Cerebellum (tissue), 4 donors: ENCODE measurements at places on chromosomes 16 and 17. TPM values are rescaled to one million over a fixed set of nuclear protein-coding genes. Genes with fewer than 3 reads are reported as not detected.

Gene TMEM114
- total RNA-seq: not detected

Gene FNDC8
- not detected for total RNA-seq

Gene TCAP
- 1.7 TPM for total RNA-seq

Gene QRICH2
- 15.9 TPM for total RNA-seq

Gene KRTAP4-6
- total RNA-seq: not detected
